NCI-H2081 (cell line): ENCODE measurements at places on chromosomes 12 and 14.
A peak's percentile ranks its signal among the peaks of the same experiment; 100 is the strongest.

DNA sequence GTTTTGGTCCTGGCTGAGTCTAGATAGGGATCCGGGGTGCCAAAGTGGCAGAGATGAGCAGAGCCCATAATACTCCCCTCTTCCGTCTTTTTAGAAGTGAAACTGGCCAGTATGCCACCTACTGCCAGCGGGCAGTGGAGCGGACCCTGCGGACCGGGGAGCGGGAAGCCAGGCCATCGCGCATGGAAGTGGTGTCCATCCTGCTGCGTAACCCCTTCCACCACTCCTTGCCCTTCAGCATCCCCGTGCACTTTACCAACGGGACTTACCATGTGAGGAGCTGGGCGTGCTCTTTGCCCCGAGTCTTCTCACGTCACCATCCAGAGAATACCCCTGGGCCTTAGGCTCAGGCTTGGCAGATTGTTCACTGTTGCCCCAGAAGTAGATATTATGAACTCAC is 21.0 kb downstream of the PIGH start:
- no peak for DNase-seq

- no peak for DNase-seq
These were observed 110.4 kb upstream of the RFLNA start for GRCh38 chr12:124184456-124184855.

DNA sequence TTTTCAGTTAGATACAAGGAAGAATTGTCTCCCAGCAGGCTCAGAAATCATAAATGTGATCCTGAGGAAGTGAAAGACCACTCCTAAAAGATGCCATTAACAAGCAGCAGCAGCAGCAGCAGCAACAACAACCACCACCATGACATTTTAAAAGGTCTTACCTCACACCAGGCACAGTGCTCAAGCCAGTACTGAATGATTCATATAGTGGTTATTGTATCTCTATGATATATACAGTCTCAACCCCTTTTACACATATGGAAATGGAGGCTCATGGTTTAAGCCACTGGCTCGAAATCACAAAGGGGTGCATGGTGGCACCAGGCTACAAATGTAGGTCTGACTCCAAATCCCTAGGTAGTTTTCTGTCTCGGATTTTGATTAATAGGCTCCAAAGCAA is 126.9 kb downstream of the KTN1 start:
- DNase-seq: no peak

- no peak for DNase-seq
These were observed 184.1 kb downstream of the PRKD1 start for GRCh38 chr14:29743531-29743930.

DNA sequence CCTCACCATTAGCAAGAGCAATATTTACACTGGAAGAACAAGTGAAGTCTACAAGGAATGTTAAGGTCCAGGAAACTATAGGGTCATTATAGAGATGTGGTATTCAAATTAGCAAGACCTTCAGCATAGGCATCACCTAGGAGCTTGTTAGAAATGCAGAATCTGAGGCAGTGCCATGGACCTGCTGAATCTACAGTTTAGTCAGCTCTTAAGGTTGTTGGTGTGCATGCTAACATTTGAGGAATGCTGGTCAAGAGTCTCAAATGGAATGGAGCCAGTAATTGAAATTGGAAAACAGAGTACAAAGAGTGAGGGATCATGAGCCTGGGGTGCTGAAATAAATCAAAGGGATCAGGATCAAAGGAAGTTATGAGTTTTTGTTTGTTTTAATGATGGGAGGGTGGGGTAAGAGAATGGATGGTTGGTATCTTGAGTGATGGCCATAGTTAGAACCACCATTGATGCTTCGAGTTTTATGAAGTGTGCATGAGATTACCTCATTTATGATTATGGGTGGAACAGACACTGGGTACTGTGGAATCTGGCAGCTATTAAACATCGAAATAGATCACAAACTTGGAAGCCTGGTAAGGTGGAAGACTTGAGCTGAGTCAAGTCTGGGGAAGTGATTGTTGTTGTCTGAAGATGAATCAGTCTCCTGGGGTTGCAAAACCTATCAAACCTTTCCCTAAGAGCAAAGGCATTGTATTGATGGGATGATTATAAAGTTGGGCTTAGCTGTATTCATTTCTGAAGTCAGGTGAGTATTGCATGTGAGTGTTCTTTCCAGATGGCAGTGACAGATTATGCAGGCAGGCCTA is 323.3 kb upstream of the E2F7 start:
- DNase-seq: no peak

DNA sequence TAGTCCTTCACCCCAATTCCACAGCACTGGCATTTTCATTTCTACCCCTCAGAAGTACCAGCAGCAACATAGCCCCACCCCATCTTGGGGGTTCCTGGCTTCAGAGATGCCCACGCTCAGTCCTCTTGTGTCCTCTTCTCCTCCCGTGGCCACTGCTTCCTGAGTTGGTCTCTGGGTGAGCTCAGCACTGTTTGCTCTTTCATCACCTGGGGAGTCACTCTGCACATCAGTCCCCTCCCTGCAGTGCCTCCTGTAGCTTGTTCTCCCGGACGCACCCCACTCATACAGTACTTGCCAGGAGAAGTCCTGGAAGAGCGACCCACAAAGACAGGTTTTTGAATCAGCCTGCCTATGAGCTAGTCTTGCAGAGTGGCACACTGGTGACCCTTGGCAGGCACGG is 63.8 kb downstream of the GSC start:
- DNase-seq: no peak

DNA sequence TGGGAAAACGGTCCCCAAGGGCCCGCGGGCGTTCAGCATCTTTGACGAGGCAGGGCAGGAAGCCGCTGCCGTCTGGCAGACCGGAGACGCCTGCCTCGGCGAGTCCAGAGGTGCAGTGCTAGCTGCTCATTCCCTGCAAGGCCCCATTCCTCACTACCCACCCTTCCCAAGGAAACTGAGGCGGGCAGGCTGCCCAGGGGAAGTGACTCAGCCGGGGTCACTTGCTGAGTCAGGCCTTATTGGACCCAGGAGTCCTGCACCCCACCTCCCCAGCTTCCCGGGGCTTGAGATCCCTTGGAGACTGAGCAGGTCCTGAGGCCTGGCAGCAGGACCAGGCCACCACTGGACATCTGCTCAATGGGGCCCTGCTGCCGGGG is 3.7 kb downstream of the SH2B3 start:
- no peak for DNase-seq

DNA sequence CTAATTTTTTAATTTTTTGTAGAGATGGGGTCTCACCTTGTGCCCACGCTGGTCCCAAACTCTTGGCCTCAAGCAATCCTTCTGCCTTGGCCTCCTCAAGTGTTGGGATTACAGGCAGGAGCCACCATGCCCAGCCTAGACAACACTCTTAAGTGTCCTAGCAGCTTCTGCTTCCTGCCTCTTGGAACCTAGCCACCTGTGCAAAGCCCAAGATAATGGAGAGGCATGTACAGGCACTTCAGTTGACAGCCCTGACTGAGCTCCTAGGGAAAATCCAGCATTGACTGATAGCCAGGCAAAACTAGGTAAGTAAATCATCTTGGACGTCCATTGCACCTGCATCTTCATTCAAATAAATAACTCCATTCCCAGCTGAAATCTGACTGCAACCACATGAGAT is 15.5 kb downstream of the COX14 start:
- no peak for DNase-seq

DNA sequence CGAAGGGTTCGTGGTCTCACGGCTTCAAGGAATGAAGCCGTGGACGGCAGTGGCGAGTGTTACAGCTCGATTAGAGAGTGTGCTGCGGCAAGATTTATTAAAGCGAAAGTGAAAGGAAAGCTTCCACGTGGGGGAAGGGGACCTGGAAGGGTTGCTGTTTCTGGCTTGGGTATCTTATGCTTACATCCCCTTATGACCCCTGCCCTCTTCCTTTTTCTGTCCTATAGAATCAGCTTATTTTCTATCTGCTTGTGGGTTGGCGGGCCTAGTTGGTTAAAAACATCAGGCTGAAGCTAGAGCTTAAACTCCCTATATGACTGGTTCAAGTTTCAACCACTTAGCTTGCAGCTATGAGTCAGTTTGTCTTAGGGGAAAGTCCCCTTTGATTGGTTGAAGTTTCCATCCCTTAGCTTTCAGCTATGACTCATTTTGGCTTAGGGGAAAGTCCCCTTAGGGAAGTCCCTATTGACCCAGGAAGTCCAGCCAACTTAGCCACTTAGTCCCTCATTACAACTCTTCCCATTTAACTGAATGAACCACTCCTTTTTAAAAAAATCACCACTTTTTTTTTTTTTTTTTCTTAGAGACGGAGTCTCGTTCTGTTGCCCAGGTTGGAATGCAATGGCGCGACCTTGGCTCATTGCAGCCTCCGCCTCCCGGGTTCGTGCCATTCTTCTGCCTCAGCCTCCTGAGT is 1494.7 kb upstream of the TMEM132C start:
- DNase-seq: no peak

DNA sequence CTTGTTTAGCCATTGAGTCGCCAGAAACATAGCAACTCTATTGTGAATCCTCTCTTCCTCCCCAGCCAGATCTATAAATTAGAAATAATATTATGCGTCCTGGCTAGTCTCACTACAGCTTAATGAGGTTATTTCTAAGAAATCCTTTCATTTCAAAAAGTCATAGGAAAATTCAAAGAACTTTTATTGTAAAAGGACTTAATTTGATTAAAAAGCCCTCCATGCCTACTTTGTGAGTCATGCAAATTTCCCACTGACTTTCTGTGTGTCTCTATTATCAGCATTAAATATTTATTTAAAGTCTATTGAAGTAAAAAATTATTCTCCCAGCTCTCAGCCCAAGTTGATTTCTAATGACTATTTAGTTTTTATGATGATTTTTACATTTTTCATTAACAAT is 160.7 kb downstream of the PHLDA1 start:
- no peak for DNase-seq

- DNase-seq: peak; percentile 85
These were observed 43.6 kb upstream of the KCNH5 start for GRCh38 chr14:63088865-63089264.

GRCh38 chr12:27999970-28000369 is 27.4 kb upstream of the PTHLH start:
- no peak for DNase-seq

- DNase-seq: no peak
These were observed 396.7 kb upstream of the OR4E1 start for GRCh38 chr14:22070119-22070982.

- no peak for DNase-seq
These were observed 42.0 kb upstream of the CHST11 start for GRCh38 chr12:104414581-104415341.

DNA sequence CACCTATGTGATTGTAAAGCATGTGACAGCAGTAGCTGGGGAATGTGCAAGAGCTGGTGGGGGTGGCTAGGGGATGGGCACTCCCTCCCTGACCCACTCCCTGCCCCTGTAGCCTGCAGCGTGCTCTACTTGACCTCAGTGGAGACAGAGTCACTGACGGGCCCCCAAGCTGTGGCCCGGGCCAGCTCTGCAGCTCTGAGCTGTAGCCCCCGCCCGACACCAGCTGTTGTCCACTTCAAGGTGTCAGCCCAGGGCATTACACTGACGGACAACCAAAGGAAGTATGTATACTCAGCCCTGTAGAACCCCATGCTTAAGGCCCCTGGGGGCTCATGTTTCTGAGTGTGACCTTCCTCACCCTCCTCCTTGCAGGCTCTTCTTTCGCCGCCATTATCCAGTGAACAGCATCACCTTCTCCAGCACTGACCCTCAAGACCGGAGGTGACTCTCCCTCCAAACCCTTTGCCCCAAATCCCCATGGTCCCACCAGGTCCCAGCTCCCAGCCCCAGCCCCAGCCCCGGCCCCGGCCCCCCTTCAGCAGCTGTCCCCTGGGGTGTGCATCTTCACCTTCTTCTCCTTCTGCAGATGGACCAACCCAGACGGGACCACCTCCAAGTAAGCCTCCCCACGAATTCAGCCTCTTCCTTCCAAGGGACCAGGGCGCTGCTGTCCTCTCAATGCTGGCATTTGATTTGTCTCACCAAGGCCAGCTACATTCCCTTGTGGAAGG is 13.3 kb downstream of the TNS2 start:
- DNase-seq: no peak
